ENCODE measurements at places on chromosomes 13 and 19. TPM values are rescaled to one million over a fixed set of nuclear protein-coding genes. Genes with fewer than 3 reads are reported as not detected.

GRCh38 chr13:112526146-112526853, 61.7 kb downstream of the TUBGCP3 start:
- DNase-seq: no peak

- DNase-seq: no peak
These were observed 329.3 kb downstream of the SPRY2 start for GRCh38 chr13:80011448-80012212.

DNA sequence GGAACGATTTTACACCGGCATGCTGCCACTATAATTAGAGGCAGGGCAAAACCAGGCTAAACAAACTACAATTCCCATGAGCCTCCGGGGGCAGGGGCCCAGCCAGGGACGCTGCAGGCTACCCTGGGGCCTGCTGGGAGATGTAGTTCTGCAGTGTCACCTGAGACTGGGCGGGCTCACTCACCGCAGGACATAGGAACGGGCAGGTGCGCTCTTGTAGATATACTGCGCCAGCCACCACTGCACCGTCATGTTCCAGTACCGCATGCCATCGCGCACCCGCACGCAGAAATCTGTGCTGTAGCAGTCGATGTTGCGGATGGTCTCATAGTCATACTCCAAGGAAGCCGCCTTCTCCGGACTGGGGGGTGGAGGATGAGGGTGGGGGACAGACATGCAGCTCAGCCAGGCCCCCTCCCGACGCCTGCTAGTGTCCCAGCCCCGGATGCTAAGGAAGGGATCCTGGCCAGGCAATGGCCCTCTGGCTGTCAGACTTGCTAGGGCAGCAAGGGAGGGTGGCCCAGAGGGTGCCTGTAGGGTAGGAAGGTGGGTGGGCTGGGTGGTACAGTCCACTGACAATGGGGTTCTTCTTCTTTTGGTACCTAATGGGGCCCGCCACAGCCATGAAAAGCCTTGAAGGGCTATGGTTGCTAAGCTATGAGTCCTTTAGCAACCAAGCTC, 5.8 kb upstream of the TMC4 start:
- DNase-seq: peak; percentile 57

GRCh38 chr13:89856512-89856911, 1491.0 kb upstream of the MIR17HG start:
- DNase-seq: no peak

GRCh38 chr19:31064491-31064890, 284.7 kb downstream of the TSHZ3 start:
- no peak for DNase-seq

- peak; percentile 62 for DNase-seq
These were observed 8.0 kb downstream of the MYO1F start for GRCh38 chr19:8569066-8569771.

DNA sequence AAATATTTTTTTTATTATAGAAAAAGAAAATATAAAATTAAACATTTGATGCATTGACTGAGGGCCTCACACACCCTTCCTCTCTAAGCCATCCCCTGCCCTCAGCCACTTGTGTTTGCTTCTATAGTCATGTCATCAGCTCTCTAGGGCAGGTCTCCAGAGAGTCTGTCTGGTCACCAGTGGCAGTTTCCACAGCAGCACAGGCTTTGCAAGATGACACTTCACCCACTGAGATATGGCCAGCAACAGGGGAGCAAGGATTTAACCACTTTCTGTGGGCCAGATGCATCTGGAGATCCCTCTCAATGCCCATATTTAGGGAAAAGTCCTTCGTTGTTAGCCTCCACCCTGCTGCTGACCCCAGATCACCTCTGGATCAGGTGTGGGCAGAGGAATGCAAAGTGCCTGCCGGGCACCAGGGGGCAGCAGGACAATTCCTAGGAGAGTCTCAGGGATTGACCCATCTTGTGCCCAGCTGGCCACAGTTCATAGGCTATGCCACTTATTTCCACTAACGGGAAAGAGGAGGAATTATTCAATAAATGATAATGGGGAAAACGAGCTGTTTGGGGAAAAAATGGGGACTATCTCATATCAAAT, 4.8 kb downstream of the ABCC4 start:
- DNase-seq: no peak

DNA sequence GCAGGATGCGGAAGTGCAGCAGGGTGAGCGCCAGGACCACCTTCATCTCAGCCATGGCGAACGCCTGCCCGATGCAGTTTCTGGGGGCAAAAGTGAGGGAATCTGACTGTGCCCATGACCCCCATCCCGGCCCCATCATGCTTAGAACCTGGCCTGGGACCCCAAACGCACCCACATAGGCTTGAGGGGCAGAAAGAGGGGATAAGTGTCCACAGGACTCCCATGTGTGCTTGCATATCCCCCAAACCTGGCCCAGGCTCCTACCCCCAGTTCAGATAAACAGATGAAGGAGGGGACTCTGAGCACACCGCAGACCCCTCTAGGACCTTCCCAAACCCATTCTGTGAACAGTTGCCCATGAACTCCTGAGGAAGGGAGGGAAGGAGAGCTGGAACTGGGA, 16.0 kb upstream of the CYP4F2 start:
- DNase-seq: no peak

DNA sequence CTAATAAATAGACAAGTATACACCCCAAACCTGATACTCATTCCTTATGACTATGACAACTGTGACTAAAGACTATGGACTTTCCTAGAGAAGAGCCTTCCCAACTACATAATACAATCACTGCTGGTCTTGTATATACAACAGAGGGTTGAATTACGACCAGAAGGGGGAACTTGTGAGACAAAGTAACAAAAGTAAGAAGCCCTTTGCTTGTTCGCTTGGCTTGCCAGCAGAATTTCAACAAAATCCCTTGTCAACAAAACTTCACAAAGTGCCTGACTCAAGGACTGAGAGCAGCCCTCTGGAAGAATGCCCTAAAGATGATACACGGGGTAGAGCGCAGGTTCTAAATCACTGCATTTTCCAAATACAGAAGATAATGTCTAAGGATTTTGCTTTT, 99.4 kb downstream of the WASF3 start:
- DNase-seq: no peak

DNA sequence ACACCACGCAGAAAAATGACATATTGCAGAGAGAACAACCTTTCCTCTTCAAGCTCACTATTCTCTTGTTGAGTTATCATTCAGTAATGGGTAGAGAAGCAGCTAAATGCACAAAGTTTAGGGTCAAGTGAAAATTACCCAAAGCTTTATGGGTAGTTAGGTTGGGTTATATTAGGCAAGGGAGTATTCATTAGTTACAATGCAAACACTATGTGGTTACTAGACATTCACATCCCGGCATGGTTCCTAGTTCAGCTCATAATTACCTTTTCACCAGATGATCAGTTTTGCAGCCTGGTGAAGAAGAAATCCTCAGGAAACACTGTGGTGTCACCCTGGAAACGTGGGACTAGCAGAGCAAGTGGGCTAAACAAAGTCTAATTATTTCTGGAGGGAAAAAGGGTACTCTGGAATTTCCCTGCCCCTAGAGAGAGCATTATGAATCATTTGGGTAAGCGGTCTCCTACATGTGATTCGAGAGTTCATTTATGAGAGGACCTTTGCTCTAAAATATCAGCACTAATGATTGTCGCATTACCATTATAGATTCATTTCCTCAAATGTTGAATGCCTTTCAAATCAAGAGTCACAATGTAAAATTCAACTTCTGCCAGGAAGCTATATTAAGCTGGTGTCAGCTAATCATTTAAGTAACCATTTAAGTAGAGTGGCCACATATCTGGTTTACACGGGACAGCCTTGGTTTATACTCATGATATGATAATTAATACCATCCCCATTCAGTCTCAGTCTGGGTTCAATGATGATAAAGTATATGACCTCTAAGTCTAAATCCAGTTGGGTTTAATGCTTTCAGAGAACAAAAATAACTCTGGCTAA, 1208.0 kb downstream of the DIAPH3 start:
- DNase-seq: no peak

- DNase-seq: no peak
These were observed 8.1 kb upstream of the MRPS31 start for GRCh38 chr13:40779049-40779448.

- peak; percentile 62 for DNase-seq
These were observed 926 bp downstream of the PRR12 start for GRCh38 chr19:49591731-49592485.

- DNase-seq: no peak
These were observed 37.5 kb downstream of the C13orf46 start for GRCh38 chr13:113936166-113936965.

- DNase-seq: no peak
These were observed 926 bp downstream of the ZNF587 start for GRCh38 chr19:57850553-57851017.

DNA sequence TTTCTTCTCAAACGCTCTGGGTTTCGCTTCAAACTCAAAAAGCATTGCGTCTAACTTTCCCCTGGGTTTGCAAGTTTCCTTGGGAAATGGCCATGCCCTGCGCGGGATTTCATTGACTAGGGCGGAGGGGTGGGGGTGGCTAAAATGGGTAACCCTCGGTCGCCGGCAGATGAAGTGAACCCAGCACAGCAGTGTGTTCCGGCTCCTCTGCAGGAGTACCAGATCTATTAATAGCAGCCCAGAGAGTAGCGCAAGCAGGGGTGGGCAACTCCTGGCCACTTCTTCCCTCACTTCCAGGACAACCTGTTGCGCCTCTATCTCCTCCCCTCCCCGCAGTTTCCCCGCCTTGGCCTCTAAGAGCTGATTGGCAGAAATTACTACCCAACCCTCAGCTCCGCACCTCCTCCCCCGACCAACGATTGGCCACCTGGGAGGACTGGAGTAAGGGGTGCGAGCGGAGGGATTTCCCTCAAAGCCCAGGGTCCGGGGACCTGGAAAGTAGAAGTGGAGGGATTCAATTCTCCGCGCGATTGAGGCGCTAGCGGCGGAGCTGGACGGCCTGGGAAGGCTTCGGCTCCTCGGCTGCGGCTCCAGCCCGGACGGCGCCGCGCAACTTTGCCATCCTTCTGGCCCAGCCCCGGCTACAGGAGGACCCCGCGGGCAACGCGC, at the start of gene FREM2:
FREM2 (plus strand) TSS at position 501 of the 669 bp plus-strand sequence. CDS start 268 bp downstream, outside the sequence.
- DNase-seq: no peak

- no peak for DNase-seq
These were observed 761.5 kb downstream of the PCDH9 start for GRCh38 chr13:66468656-66469055.

DNA sequence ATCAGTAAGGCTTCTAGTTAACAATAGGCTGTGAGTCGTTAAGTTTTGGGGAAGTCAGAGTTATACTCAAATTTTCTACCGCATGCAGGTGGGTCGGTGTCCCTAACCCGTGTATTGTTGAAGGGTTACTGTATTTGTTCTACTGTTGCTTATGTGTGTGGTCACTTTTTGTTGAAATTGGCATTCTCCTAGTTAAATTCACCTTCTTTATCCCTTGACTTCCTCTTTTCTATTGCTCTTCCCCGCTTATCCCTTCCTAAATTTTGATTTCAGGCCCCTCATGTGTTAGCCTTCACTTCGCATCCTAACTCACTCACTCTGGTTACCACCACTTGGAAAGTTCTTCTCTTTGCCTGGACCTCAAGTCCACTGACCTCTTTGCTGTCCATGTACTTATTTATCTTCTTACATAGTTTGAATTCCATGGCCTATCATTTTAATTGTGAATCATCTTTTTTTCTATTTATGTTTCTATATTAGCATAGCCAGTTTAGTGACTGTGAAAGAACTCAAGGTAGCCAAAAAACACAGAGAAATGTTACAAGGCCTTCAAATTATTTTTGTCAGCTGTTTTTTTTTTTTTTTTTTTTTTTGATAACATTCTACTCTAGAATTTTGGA, 52.9 kb downstream of the NDFIP2 start:
- DNase-seq: no peak

GRCh38 chr19:37963190-37963936, 56.4 kb downstream of the SIPA1L3 start:
- DNase-seq: no peak

GRCh38 chr13:28429685-28430290, 65.1 kb downstream of the FLT1 start:
- DNase-seq: no peak

DNA sequence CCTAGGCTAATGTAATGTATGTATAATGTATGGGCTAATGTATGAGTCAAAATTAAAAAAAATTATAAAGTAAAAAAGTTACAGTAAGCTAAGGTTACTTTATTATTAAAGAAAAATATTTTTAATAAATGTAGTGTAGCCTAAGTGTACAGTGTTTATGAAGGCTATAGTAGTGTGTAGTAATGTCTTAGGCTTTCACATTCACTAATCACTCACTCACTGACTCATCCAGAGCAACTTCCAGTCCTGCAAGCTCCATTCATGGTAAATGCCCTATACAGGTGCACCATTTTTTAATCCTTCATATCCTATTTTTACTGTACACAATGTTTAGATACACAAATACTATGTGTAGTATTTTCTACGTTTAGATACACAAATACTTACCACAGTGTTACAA, 1.8 kb upstream of the TMEM272 start:
- DNase-seq: no peak

DNA sequence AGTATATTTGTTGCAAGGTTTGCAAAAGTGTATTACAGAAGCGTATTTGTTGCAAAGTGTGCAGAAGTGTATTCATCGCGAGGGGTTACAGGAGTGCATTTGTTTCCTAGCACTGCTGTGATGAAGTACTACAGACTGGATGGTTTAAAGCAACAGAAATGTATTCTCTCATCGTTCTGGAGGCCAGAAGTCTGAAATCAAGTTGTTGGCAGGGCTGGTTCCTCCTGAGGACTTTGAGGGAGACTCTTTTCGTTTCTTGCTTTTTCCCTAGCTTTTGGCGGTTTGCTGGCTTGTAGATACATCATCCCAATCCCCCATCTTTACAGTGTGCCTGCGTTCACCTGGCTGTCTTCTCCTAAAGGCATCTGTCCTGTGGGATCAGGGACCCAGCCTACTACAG, 127.9 kb upstream of the USP29 start:
- DNase-seq: no peak

DNA sequence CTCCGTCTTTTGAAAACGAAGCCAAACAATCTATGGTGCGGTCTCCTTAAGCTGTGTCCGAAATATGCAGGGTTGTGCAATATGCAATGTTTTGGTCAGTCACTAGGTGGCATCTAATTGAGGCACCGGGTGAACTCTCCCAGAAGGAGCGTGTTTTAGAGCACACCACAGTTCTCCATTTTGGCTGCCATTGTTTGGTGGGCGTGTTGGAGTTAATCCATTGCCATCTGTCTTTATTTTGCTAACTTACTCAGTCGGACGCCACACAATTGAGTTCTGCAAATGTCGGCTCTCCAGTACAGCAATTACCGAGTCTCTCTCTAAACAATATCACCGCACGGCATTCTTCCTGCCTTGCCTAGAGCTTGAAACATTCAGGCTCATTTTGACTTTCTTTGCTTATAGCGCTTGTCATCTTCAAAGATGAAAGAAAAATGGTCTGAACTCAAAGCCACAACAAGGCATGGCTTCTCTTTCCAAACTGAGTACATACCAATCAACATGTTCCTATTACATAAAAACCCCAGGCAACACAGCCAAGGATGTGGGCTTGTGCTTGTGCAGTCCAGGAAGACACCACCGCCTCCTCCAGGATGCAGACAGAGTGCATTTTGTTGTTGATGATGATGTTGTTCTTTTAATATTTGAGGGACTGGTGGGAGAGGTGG, 182.0 kb upstream of the SERP2 start:
- peak; percentile 34 for DNase-seq

LRG1 gene
- total RNA-seq: not detected

ZNF575 gene
- 2.3 TPM for total RNA-seq

SYCN gene
- total RNA-seq: not detected

LILRB5 gene
- 0.44 TPM for total RNA-seq

TEX101 gene
- total RNA-seq: not detected

ERICH4 gene
- total RNA-seq: not detected

SEMA6B gene
- 0.55 TPM for total RNA-seq

ZNF440 gene
- 8.4 TPM for total RNA-seq

C3 gene
- total RNA-seq: 1.7 TPM

NBEA gene
- 0.20 TPM for total RNA-seq

TMEM205 gene
- total RNA-seq: 30.5 TPM

KLK10 gene
- not detected for total RNA-seq

CLC gene
- not detected for total RNA-seq

FGF9 gene
- 2.3 TPM for total RNA-seq

KLHL1 gene
- not detected for total RNA-seq

Measured in CD8-positive, alpha-beta memory T cell (primary cell).